Left renal cortex interstitium (tissue), 4 donors: ENCODE measurements at places on chromosomes 11 and 22. TPM values are rescaled to one million over a fixed set of nuclear protein-coding genes. Genes with fewer than 3 reads are reported as not detected.

DNA sequence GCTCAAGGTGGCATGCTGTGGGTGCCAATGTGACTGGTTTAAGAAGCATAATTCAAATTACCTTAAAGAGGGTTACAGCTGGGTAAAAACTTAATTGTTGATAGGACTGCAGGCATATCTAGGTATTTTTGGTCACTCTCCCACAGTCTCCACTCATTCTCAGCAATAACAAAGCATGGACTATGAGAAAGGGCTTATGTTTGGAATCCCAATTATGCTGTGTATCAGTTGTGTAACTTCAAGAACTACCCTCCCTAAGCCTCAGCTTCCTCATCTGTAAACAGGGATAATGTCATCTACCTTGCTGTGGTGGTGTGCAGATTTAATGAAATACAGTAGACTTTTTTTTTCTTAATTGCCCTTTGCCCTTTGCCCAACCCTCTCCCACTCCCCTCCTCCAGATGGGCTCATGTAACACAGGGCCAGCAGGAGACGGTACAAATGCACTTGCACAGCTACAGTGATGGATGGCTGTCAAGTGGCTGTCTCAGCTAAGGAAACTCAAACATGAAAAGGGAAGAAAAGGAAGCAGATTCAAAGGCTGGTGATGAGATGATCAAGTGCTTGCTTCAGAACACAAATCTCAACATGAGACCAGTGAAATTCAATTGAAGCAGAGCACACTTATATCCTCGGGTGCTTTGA, 37.6 kb downstream of the MAP6 start:
- no peak for DNase-seq

HEPACAM gene
- 2.0 TPM for polyA plus RNA-seq

IGF2 gene
- 731 TPM for polyA plus RNA-seq

DNA sequence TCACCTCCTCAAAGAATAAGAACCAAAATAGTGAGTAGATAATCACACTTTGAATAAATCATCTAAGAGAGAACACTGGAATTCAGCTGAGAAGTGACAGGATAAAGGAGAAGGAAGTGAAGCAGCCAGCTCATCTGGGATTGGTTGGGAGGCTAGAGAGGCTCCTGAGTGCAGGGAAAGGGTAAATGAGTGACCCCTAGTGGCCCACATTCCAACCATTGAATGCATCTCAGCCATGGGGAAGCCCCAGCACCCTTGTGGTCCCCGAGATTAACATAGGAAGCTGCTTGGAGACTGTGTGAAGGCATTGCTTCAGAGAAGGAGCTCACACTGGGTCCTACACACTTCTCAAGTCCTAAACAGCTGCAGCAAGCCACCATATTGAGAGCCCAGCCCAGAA, 82.3 kb downstream of the JRKL start:
- no peak for DNase-seq

GRCh38 chr11:102251423-102251822, 65.9 kb upstream of the BIRC3 start:
- no peak for DNase-seq
